ENCODE measurements at places on chromosomes 6 and 20.
A peak's percentile ranks its signal among the peaks of the same experiment; 100 is the strongest.

DNA sequence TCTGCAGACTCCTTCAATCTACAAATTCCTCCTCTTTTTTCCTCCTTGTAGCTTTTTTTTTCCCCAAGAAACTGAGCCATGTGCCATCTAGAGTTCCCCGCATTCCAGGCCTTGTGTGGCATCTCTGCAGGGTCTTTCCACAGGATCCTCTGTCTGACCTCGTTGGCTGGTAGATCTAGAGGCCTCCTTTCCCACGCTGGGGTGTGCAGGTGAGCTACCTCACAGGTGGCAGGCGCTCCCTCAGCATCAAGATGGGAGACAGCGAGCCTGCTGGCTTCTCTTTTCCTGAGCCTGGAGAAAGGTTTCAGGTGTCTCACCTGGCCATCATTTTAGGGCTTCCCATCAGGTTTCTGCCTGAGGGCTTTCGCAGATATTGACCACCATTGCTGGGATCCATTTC lies 9.6 kb upstream of the NELFCD start:
- no peak for DNase-seq

DNA sequence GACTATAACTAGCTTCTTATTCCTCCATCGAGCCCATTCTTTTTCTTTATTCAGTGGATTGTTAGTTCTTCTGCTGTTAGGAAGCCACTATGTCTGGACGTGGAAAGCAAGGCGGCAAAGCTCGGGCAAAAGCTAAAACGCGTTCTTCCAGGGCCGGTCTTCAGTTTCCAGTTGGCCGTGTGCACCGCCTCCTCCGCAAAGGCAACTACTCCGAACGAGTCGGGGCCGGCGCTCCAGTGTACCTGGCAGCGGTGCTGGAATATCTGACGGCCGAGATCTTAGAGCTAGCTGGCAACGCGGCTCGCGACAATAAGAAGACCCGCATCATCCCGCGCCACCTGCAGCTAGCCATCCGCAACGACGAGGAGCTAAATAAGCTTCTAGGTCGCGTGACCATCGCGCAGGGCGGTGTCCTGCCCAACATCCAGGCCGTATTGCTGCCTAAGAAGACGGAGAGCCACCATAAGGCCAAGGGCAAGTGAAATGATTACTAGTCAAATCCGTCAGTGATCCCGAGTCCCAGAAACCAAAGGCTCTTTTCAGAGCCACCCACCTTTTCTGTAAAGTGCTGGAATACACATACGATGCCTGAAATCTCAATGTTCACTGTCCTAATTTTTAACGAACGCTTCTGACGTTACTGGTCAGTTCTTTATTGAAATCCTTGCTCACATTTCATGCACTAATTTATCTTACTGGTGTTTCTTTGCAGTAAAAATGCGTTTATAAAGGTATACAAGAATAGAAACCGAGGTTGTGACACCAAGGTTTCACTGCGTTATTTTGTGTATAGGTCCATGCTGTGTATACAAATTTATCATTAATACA lies 129.9 kb downstream of the HFE start:
- peak; percentile 92 for DNase-seq

- no peak for DNase-seq
Observed at GRCh38 chr6:129954749-129955431, 63.5 kb upstream of the L3MBTL3 start.

- no peak for DNase-seq
Observed at GRCh38 chr20:20747298-20747697, 34.9 kb upstream of the RALGAPA2 start.

DNA sequence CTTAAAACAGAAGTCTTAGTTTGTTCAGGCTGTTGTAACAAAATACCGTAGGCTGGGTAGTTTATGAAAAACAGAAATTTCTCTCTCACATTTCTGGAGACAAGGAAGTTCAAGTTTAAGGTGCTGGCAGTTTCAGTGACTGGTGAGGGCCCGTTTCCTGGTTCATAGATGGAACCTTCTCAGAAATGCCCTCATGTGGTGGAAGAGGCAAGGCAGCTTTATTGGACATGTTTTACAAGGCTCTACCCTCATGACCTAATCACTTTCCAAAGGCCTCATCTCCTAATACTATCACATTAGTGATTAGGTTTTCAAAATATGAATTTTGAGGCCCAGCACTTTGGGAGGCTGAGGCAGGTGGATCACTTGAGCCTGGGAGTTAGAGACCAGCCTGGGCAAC lies 2.4 kb downstream of the HEBP2 start:
- DNase-seq = peak; percentile 42

DNA sequence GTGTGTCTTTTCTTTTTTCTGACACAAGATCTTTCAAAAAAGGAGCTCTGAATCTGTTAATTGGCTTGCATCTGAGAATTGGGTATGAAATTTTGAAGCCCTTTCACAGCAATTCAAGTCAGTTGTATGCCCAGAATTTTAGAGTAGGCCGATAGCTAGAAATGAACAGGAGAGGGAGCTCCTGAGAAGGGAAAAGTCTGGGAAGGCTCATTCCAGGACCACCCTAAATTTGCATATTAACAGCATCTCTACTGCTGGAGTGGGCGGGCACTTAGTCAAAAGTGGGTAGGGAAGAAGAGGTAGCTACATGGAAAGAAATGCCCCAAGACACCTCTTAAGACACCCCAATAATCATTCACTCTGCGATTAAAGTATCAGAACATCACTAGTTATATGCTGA lies 928.3 kb downstream of the TBC1D32 start:
- no peak for DNase-seq

GRCh38 chr6:85468326-85468725 lies 18.4 kb downstream of the NT5E start:
- DNase-seq = peak; percentile 16

DNA sequence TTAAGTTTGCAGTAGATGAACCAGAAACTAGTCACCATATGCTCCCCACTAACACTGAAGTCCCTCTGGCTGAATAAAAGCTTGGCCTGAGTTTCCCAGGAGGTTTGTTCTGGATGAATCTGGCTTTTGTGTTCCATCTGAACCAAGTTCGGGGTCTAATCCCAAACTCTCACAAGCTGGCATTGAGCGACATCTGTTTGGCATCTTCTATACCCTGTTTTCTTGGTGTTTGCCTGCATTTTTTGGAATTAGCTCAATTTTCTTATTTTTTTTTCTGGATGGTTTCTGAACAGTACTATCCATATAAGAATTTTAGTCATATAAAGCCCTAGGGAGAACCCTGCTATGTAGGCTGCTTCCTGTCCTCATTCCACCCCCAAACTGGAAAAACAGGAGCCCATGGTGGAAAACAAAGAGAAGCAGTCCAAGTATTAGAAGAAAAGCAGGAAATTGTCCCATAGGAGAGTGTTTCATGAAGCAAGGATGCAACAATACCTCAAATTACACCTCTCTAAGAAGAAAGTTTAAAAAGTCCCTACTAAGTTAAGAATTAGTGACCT lies 737.1 kb downstream of the DHX35 start:
- DNase-seq = no peak

DNA sequence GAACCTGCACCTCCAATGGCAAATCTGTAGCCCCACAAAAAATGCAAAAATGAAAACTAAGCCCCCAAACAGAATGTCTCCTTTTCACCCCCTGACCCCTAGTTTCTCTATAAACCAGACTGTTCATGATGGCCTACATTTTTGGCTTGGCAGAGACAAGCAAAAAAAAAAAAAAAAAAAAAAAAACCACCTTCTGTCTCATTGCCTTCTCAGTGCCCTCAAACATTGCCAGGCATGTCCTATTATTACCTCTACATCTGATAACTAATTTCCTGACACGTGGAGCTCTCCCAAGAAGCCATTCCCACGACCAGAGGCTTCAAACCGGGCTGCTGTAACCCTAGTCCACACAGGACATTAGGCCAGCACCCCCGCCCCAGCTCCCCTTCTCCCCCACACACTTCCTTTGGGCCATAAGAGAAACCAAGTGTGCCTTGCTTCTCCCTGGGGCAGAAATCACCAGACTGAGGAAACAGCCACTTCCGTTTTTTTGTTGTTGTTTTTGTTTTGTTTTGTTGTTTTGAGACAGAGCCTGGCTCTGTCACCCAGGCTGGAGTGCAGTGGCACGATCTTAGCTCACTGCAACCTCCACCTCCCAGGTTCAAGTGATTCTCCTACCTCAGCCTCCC lies 65.4 kb downstream of the GPR6 start:
- DNase-seq = peak; percentile 70

DNA sequence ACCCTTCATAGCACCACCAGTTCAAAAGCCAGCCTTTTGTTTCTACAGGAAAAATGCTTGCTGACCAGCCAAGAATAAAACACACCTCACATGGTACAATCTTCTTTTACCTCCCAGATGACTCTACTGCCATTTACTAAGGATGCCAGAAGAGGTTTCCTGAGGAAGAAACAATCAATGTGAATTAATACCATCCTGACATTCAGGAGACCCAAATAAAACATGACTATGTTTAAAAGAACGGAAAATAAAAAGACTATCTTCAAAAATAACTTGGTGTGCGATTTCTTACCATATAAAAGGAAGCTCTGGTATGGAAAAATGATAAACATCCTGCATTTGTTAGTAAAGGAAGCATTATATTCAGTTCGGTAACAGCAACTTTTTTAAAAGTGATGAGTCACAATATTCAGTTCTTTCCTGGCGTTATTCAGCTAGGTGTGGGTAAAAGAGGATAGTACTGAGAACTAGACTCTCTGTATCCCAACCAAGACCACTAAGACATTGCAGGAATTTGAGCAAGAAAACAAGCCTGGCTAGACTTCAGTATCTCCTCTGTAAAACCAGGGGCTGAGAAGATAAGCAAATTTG lies 16.3 kb downstream of the COL21A1 start:
- no peak for DNase-seq

GRCh38 chr6:1384549-1385128 lies 4.7 kb upstream of the FOXF2 start:
- DNase-seq = no peak

- DNase-seq = peak; percentile 77
Observed at GRCh38 chr6:163533443-163533842, 118.9 kb downstream of the QKI start.

- DNase-seq = no peak
Observed at GRCh38 chr6:67190733-67191132, 1444.3 kb upstream of the ADGRB3 start.

- DNase-seq = no peak
Observed at GRCh38 chr20:35592339-35592974, 23.2 kb upstream of the SPAG4 start.

GRCh38 chr6:38806271-38806670 lies 91.2 kb downstream of the DNAH8 start:
- no peak for DNase-seq

DNA sequence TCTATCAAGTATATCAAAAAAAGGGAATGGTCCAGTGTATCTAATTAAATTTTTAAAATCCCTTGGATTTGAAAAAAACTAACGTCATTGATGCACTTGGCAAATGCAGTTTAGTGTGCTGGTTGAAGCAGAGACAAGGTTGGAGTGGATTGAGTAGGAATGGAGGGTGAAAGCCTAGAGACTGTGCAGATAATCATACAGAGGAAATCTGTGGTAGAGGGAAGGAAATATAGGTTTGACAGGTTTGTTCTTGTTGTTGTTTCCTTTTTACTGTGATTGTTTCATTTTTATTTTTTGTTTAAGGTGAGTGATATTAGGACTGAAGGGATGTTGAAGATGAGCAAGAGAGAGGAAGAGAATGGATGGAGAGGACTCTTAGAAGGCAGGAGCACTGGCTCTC lies 29.0 kb upstream of the L3MBTL3 start:
- DNase-seq = no peak

GRCh38 chr6:20931093-20931492 lies 396.8 kb downstream of the CDKAL1 start:
- no peak for DNase-seq

- DNase-seq = no peak
Observed at GRCh38 chr6:39929733-39930461, 4.4 kb downstream of the MOCS1 start.

DNA sequence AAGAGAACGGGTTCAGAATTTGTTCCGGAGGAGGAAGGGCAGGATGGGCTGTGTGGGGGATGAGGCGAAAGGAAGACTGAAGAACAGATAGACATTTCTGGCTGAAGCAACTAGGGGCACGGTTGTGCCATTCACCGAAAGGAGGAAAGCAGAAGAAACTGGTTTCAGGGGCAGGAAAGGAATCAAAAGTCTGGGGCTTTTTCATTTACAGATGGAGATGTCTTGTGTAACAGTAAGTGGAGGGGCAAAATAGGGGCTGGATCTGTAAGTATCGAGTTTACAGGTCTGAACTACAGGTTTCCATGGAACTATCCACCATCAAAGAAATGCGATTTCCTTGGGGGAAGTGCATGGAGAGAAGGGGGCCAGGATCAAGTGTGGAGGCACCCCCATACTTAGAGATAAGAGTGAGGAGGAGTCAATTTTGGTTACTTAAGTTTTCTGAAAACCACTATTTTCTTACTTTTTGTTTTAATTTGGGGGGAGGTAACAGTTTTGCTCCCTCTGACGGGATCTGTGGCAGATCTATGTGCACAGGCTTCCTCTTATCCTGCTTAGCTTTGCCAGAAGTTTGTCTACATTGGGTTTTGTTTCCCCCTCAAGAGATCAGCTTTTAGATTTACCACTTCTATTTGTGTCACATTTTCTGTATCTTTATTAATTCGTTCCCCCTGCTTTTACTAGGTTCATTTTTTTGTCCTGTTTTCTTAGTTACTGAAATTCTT lies 120.1 kb downstream of the SLC23A2 start:
- no peak for DNase-seq

GRCh38 chr6:118485601-118486550 lies 62.2 kb upstream of the PLN start:
- no peak for DNase-seq

- DNase-seq = peak; percentile 57
Observed at GRCh38 chr6:15512721-15513120, 150.1 kb downstream of the DTNBP1 start.

GRCh38 chr20:20012541-20012940 lies 4.6 kb upstream of the NAA20 start:
- no peak for DNase-seq

DNA sequence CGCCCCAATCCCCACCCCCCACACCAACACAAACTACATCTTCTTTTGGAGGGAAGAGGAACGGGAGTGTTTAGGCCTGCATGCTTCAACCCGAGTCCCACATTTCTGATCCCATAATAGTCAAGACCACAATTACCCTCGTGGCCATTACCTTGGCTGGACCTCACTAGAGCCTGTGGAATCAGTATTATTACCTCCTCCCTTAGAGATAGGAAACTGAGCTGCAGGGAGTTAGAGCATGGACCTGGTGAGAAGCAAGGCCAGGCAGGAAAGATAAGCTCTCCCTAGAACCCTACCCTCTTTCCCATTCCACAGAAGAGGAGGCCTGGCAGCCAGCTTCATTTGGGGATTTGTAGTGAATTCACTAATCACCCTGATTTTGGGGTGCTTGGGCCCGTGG lies 74.1 kb downstream of the NCR2 start:
- no peak for DNase-seq

GRCh38 chr6:14075095-14075503 lies 42.5 kb upstream of the CD83 start:
- peak; percentile 22 for DNase-seq

- DNase-seq = no peak
Observed at GRCh38 chr6:121124600-121124999, 209.7 kb downstream of the TBC1D32 start.

All from suppressor macrophage (primary cell).